Colonic mucosa (tissue), 4 donors: ENCODE measurements at places on chromosomes 13 and 19. TPM values are rescaled to one million over a fixed set of nuclear protein-coding genes. Genes with fewer than 3 reads are reported as not detected.

PSG3 gene
- total RNA-seq, result not detected

CXCL17 gene
- not detected for total RNA-seq

PSG2 gene
- total RNA-seq, result not detected

ZNF223 gene
- total RNA-seq, result 5.5 TPM

ZNF729 gene
- not detected for total RNA-seq

RABAC1 gene
- total RNA-seq, result 197 TPM

ZNF723 gene
- total RNA-seq, result not detected

LRRC8E gene
- 2.9 TPM for total RNA-seq

NLRP7 gene
- not detected for total RNA-seq

BICRA gene
- total RNA-seq, result 11.7 TPM

GJB2 gene
- 41.5 TPM for total RNA-seq

CD33 gene
- 3.5 TPM for total RNA-seq

GJA3 gene
- total RNA-seq, result not detected

C13orf42 gene
- not detected for total RNA-seq

DNA sequence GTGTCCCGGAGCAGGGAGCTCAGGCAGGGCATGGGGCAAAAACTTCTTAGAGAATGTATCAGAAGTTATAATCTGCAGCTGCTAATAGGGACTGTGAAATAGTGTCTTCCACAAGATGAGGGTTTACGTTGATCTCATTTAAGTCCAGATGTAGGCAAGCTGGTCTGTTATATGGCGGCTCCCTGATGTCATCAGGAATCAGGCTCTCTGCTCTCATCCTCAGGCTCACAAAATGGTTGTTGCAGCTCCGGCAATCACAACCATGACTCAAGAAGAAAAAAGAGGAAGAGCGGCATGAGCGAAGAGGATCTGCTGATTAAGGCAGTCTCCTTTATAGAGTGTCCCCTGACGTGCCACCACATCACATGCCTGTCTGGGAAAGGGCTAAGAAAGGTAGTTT is 191.3 kb downstream of the KLF5 start:
- no peaks in the 10 kb centered on the region for H3K27me3 ChIP-seq
- no peaks in the 10 kb centered on the region for H3K36me3 ChIP-seq
- H3K4me3 ChIP-seq, result no peak overlapping the region
- DNase-seq, result no peak
- no peaks in the 10 kb centered on the region for H3K4me1 ChIP-seq

GRCh38 chr19:46442808-46443450 is 14.2 kb upstream of the PNMA8C start:
- H3K36me3 ChIP-seq, result no peaks in the 10 kb centered on the region
- DNase-seq, result no peak
- H3K4me1 ChIP-seq, result no peaks in the 10 kb centered on the region
- no peak overlapping the region for H3K4me3 ChIP-seq

GRCh38 chr19:34448191-34448590 is 20.0 kb downstream of the UBA2 start:
- H3K27me3 ChIP-seq, result no peaks in the 10 kb centered on the region
- no peak overlapping the region for H3K27ac ChIP-seq
- peaks cover 26% of the 10 kb centered on the region for H3K36me3 ChIP-seq
- no peaks in the 10 kb centered on the region for H3K4me1 ChIP-seq
- no peak for DNase-seq

DNA sequence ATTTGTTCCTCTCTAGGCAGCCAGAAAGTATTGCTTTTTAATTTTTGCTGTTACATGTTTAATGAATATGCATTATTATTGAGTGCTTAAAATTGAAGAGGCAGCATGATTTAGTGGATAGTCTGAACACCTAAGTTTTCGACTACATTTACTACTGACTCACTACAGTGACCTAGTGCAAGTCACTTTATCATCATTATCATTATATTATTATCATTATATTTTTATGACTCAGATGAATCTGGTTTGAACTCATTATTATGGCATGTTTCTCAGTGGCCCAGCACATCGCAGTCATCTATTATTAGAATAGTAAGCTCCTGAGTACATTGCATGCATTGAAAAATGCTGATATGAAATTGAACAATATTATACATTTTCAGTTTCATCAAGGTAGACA is 351.2 kb upstream of the PRR20A start:
- no peak overlapping the region for H3K27ac ChIP-seq
- no peak overlapping the region for H3K4me3 ChIP-seq
- no peak for DNase-seq
- H3K36me3 ChIP-seq, result no peaks in the 10 kb centered on the region
- H3K4me1 ChIP-seq, result no peaks in the 10 kb centered on the region
- H3K27me3 ChIP-seq, result no peaks in the 10 kb centered on the region

DNA sequence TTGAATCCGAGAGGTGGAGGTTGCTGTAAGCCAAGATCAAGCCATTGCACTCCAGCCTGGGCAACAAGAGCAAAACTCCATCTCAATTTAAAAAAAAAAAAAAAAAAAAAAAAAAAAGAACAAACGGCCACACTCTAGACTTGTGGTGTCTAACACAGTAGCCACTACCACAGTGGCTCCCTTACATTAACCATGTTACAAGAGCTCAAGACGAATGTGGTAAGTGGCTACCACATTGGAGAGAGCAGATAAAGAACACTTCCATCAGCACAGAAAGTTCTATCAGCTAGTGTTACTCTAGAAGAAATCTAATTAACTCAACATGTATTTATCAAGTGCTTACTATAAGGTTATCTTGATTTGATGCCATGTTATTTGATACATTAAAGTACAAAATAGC is 11.5 kb downstream of the XPO4 start:
- no peak for DNase-seq
- no peaks in the 10 kb centered on the region for H3K27me3 ChIP-seq
- H3K4me1 ChIP-seq, result no peaks in the 10 kb centered on the region
- H3K36me3 ChIP-seq, result no peaks in the 10 kb centered on the region
- no peak overlapping the region for H3K4me3 ChIP-seq
- no peak overlapping the region for H3K27ac ChIP-seq

- H3K4me1 ChIP-seq, result no peaks in the 10 kb centered on the region
- H3K36me3 ChIP-seq, result no peaks in the 10 kb centered on the region
- no peaks in the 10 kb centered on the region for H3K27me3 ChIP-seq
- H3K4me3 ChIP-seq, result no peak overlapping the region
- no peak overlapping the region for H3K27ac ChIP-seq
These were observed 2638.7 kb upstream of the PCDH20 start for GRCh38 chr13:64054321-64054720.

GRCh38 chr13:70622796-70623195 is 514.5 kb upstream of the KLHL1 start:
- no peaks in the 10 kb centered on the region for H3K27me3 ChIP-seq
- no peaks in the 10 kb centered on the region for H3K36me3 ChIP-seq
- no peak overlapping the region for H3K4me3 ChIP-seq
- no peaks in the 10 kb centered on the region for H3K4me1 ChIP-seq

DNA sequence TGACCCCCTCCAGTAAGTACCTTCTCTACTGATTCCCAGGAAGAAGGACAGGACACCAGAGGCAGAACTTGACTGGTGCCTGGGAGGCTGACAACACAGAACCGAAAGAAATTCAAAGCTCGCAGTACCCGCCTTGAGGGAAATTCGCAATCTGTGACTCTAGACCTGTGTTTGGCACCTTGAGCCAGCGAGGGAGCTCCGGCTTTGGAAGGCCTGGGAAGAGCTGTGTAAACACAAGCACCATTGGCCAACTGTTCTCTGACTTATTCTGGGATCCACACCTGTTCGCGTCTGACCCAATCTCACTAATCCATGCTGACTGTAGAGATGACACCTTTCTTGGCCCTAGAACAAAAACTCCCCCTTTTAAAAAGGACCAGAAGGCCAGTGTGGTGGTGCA is 50.7 kb downstream of the CEBPG start:
- H3K27ac ChIP-seq, result no peak overlapping the region
- DNase-seq, result no peak
- no peaks in the 10 kb centered on the region for H3K27me3 ChIP-seq
- H3K4me3 ChIP-seq, result no peak overlapping the region
- no peaks in the 10 kb centered on the region for H3K36me3 ChIP-seq

- H3K27me3 ChIP-seq, result no peaks in the 10 kb centered on the region
- DNase-seq, result no peak
- no peaks in the 10 kb centered on the region for H3K4me1 ChIP-seq
- no peak overlapping the region for H3K27ac ChIP-seq
- H3K4me3 ChIP-seq, result no peak overlapping the region
These were observed 602.9 kb downstream of the OLFM4 start for GRCh38 chr13:53631511-53631910.

- peaks cover 5% of the 10 kb centered on the region for H3K4me1 ChIP-seq
- peak; percentile 58 for DNase-seq
- H3K27ac ChIP-seq, result peak overlapping the region; percentile 88
- H3K27me3 ChIP-seq, result no peaks in the 10 kb centered on the region
- H3K4me3 ChIP-seq, result no peak overlapping the region
These were observed 209.5 kb downstream of the KLF5 start for GRCh38 chr13:73268306-73268705.

- H3K27me3 ChIP-seq, result no peaks in the 10 kb centered on the region
- H3K4me1 ChIP-seq, result no peaks in the 10 kb centered on the region
- no peak overlapping the region for H3K27ac ChIP-seq
- peak; percentile 35 for DNase-seq
These were observed 294.8 kb downstream of the TSHZ3 start for GRCh38 chr19:31054430-31054829.

GRCh38 chr13:20144141-20144850 is 16.6 kb downstream of the GJA3 start:
- H3K36me3 ChIP-seq, result no peaks in the 10 kb centered on the region
- H3K27ac ChIP-seq, result no peak overlapping the region
- no peak for DNase-seq
- no peaks in the 10 kb centered on the region for H3K4me1 ChIP-seq
- no peak overlapping the region for H3K4me3 ChIP-seq

DNA sequence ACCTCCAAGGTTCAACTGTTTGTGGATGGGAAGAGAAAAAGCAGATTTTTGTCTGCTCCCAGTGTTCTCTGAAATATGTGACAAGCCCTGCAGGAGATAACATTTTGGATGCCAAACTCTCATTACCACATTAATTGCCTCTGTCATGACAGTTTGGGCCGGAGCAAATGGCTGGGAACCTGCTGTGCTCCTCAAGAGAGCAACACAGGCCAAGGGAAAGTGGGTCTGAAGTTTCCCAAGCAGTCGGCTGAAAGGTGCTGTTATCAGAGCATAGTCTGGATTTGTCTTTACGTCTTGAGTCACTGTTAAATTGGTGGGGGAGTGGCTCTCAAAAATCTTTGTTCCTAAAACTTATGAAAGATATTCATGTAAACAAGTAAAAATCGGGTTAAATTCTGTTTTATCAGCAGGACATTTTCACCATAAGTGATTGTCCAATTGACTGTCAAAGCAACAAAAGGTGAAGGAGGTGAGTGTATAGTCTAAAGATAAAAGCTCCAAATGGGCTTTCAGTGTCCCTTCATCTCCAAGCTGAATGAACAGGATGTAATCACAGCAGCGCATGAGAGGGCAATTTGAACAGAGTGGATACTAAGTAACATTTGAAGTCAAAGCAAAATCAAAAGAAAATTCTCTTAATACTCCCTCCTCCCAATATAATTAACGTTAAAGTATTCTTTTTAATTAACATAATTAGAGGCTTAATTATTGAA is 844.8 kb downstream of the PCDH17 start:
- H3K27me3 ChIP-seq, result no peaks in the 10 kb centered on the region
- no peaks in the 10 kb centered on the region for H3K36me3 ChIP-seq
- no peak overlapping the region for H3K4me3 ChIP-seq
- no peaks in the 10 kb centered on the region for H3K4me1 ChIP-seq

DNA sequence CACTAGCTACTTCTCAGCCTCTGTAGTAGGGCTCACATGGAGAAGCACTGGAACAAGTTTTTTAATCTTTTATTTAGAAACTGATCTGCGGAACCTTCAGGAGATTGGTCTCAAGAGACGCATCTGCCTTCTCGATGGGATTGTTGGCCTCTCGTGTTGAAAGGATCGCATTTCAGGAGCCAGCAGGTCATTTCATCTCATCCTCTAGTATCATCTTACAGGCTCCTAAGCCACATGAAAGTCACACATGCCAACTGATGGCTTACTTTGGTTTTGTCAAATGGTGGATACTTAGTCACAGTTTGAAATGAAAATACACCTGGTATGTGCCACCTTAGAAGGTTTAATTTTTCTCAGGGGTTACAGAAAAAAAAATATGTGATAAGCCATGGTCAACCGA is 1703.6 kb downstream of the EFNB2 start:
- no peak for DNase-seq
- no peaks in the 10 kb centered on the region for H3K4me1 ChIP-seq
- H3K27ac ChIP-seq, result no peak overlapping the region
- H3K36me3 ChIP-seq, result no peaks in the 10 kb centered on the region
- H3K27me3 ChIP-seq, result no peaks in the 10 kb centered on the region

DNA sequence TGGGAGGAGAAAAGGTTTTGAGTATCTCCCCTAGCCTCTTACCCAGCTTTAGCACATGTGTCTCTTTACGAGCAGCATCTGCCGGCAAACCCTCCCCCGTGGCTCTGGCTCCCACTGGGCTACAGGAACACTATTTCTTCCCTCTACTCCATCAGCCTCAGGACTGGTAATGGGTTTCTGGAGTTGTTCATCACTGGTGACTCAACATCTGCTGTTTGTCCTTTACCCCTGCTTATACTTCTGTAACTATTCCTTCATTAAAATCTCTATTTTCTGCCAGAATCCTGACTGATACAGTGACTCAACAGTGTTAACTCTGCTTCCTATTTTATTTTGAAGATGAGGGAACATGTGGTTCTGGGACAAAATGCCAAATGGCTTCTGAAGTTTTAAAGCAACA is 437.3 kb upstream of the HTR2A start:
- H3K27me3 ChIP-seq, result no peaks in the 10 kb centered on the region
- H3K36me3 ChIP-seq, result no peaks in the 10 kb centered on the region
- no peak overlapping the region for H3K4me3 ChIP-seq
- no peak overlapping the region for H3K27ac ChIP-seq
- DNase-seq, result no peak

- H3K27ac ChIP-seq, result no peak overlapping the region
- no peak overlapping the region for H3K4me3 ChIP-seq
- no peaks in the 10 kb centered on the region for H3K36me3 ChIP-seq
- DNase-seq, result peak; percentile 34
These were observed 3.6 kb downstream of the TMEM161A start for GRCh38 chr19:19134687-19135158.

- no peak overlapping the region for H3K4me3 ChIP-seq
- DNase-seq, result no peak
- H3K27ac ChIP-seq, result no peak overlapping the region
- no peaks in the 10 kb centered on the region for H3K27me3 ChIP-seq
These were observed 89.6 kb upstream of the TNFSF11 start for GRCh38 chr13:42484386-42484785.

DNA sequence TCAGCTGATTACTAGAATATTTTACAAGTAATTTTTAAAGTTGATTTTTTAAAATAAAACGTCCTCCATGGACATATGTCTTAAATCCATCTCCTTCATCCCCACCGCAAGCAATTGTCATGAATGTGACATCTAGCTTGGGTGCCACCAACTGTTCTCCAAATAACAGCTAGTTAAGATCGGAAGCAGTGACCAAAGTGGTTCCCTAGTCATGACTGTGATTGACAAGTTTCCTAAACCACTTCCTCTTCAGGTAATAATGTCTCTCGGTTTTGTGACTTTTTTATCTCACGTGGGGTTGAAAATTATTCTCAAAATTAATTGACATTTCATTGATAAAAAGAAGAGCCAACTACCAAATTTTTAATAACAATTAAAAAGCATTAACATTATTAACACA is 135.3 kb upstream of the MIR17HG start:
- no peaks in the 10 kb centered on the region for H3K36me3 ChIP-seq
- no peak overlapping the region for H3K4me3 ChIP-seq
- no peak for DNase-seq
- no peaks in the 10 kb centered on the region for H3K4me1 ChIP-seq

DNA sequence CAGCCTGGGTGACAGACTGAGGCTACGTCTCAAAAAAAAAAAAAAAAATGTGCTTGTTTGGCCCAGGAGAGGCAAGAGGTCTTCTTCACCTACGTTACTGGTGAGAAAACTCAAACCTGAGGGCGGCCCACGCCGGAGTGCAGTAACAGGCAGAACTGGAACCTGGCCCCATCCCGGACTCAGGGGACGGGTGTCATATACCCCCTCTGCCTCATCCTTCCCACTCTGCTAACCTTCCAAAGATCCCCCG is 414 bp upstream of the ADAT3 start:
- no peak for DNase-seq
- peaks cover 9% of the 10 kb centered on the region for H3K4me1 ChIP-seq
- peak overlapping the region; percentile 74 for H3K27ac ChIP-seq
